ENCODE measurements at places on chromosomes 2 and 18. TPM values are rescaled to one million over a fixed set of nuclear protein-coding genes. Genes with fewer than 3 reads are reported as not detected.

Gene IL1F10
- not detected for total RNA-seq

- DNase-seq, result peak; percentile 95
Observed at GRCh38 chr2:38076152-38076709, 280 bp upstream of the CYP1B1 start.

DNA sequence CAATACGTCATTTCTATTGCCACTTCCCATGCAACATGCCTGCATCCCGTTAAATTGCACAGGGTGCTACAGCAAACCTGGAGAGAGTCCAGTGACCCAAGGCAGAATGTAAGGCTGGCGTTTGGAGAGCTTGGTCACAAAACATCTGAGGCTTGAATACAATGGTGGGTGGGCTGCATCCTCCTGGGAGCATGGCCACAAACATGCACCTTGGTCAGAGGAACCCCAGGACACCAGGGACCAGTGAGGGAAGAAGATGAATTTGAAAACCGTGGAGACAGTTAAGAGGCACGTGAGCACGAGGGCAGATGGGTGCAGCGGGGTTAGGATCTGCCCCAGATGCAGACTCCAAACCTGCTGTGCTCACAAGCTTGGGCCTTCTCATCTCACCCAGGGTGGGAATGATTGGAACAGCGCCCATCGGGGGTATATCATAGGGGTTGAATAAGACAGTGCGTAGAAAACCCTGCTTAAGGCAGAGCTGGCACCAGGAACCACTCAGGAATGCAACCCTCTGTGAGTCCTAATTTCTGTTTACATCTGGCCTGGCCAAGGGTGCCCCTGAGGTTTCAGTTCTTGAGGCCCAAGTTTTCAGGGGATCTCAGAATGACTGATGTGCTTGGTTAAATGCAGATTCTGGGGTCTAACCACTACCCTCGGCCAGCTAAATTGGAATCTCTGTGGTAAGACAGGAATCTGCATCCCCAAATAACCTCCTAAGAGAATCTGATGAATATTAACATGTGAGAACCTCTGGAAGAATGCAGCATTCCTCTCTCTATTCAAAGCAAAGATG lies 97.2 kb downstream of the ARL4C start:
- DNase-seq, result no peak

- no peak for DNase-seq
Observed at GRCh38 chr18:42850174-42851083, 265.1 kb downstream of the RIT2 start.

- no peak for DNase-seq
Observed at GRCh38 chr18:22739061-22739642, 194.0 kb upstream of the RBBP8 start.

- DNase-seq, result no peak
Observed at GRCh38 chr2:227796045-227796711, 17.5 kb upstream of the CCL20 start.

GRCh38 chr2:95061601-95062183 lies 36.2 kb downstream of the MAL start:
- DNase-seq, result peak; percentile 62

Gene KCNJ13
- total RNA-seq, result not detected

Gene SULT1C2
- 0.64 TPM for total RNA-seq

Gene CD8B2
- total RNA-seq, result not detected

Gene PJVK
- 2.1 TPM for total RNA-seq

DNA sequence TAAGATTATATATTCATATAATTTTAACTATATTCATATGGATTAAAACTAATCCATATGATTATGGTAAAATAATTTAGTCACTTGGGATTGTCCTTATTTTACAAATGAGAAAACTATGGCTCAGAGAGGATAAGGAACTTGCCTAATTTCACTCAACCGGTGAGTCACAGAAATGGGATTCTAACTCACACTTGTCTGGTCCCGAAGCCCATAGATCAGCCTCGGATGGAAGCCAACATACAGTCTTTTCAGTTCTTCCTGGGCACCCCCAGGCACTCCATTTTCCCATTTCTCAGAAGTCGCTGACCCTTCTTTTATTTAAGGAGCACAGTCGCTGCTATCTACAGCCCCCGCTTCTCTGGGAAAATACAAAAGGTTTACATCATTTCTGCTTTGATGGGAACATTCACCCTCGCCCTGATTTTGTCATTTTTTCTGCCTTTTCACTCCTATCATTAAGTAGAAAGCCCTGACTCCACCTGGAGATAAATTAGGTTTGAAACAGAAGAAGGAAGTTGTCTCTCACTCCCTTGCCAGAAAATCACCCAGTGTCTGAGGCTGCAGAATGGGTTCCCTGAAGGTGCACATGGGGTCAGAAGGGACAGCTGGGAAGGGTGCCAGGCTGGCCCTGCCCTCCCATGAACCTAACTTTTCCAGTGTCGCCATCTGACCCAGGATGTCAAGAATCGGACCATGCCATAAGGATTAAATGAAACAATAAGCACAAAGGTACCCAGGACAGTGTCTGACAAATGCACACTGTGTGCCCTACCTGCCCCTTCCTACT lies 36.6 kb downstream of the CYP1B1 start:
- no peak for DNase-seq

GRCh38 chr18:5456577-5457461 lies 87.0 kb downstream of the EPB41L3 start:
- DNase-seq, result no peak

GRCh38 chr2:85994897-85995647 lies 106.3 kb upstream of the ST3GAL5 start:
- DNase-seq, result peak; percentile 62

DNA sequence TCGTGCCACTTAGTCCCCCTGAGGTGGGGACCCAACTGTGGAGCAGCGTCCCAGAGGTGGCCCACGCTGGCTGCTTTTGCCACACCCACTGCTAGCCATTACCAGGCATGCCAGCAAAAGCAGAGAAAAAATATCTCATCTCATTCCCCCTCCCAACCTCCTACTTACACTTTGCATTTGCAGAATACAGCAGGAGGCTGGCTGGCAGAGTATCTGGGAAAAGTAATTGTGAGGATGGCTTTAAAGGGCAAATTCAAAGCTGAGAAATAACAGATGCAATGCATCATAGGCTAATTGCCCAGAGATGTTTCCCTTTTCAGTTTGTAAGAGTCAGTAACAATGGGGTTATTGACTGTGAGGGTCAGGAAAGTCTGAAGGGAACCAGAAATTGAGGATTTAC lies 438.1 kb upstream of the DSEL start:
- no peak for DNase-seq

GRCh38 chr2:200613692-200614091 lies 27.9 kb downstream of the AOX1 start:
- no peak for DNase-seq

Gene DNAH6
- total RNA-seq, result 0.77 TPM

DNA sequence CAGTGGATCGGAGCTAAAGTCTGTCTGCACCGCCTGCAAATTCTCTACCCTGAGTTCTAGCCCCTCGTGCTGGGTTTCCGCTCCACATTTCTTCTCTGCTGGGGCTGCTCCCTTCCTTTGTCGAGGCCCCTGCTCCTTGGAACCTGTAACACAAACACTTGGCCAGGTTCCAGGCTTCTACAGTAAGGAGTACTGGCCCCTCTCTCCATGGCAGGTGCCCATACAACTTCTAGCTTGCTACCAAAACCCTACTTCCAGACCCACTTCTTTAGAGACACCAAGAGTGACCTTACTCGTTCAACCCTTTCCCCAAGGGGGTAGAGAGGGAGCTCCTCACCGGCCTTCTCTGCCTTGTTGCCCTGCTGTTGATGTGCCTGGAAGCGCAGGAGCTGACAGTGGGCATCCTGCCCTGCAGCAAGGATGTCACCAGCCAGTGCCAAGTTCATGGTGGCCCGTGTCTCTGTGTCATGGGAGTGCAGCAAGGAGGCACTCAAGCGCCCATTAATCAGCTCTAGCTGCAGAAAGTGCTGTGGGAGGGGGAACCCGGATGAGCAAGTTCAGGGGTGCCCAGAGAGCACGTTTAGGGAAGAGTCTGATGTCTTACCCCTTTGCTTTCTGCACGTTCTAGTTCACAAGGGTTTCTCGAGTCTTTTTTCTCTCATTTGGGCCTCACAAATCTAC lies 1.1 kb downstream of the PREB start:
- no peak for DNase-seq

GRCh38 chr2:63735931-63736330 lies 105.8 kb upstream of the UGP2 start:
- DNase-seq, result no peak

Gene LYPD6B
- not detected for total RNA-seq

DNA sequence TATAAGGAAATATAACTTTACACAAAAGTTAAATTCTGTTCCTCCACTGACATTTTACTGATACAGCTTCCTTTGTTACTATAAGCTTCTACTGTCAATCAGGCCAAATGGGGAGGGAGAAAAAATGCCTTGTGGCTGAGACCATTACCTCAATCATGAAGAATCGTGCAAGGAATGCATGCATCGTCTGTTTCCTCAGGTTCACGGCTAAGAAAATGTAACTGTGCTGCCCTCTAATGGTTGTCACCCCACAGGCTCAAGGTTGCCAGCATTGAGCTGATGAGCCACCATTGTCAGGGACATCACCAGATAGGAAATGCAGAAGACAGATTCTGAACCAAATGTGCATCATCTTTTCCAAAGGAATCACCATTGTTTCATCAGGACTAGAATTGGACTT lies 426.9 kb downstream of the CDH2 start:
- DNase-seq, result no peak

DNA sequence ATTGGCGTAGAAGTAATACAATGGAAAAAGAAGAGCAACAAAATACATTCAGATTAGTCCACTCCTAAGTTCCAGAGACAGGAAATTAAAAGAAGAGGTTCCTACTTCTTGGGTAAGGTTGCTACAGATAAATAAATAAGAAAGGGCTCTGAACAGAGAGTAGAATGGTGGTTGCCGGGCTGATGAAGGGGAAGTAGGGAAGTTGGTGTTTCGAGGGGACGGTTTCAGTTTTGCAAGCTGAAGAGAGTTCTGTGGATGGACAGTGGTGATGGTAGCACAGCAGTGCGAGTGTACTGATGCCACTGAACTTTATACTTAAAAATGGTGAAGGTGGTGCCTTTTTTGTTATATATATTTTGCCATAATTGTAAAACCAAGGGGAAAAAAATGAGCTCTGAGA lies 48.2 kb downstream of the CABYR start:
- no peak for DNase-seq

DNA sequence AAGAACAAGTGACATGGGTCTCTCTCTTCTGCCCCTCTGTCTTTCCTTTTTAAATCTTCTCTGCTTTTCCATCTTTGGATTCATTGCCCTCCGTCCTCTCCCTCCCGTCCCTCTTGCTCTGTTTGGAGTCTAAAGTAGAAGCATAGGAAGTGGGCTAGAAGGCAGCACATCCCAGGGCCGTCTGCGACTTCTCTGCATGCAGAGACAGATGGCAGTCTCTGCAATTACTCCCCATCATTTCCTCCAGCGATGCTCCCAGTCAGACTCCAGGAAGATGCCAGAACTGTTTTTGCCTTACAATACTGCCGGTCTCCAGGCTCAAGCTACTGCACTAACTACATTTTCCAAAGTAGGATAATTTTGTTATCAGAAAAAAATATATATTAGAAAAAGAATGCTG lies 35.2 kb upstream of the LPIN2 start:
- DNase-seq, result no peak

DNA sequence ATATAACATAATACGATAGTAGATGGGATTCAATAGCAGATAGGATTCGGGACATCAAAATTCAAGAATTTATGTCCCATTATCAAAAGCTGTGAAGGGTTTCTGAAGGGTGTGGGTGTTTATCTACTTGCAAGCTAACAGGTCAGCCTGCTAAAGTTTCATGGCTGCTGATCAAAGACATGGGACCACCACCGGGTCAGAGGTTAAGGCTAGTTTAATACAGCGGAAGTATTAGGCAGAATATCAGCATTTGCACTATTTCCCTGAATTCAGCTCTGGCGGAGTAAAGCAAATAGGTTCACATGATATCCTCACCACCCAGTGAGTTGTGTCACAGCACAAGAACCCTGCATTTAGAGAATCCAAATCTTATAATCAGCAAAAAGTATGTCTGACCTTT lies 82.5 kb downstream of the DSEL start:
- DNase-seq, result no peak

GRCh38 chr2:98084869-98085238 lies 2.1 kb upstream of the VWA3B start:
- no peak for DNase-seq

GRCh38 chr2:33903701-33904100 lies 304.6 kb upstream of the FAM98A start:
- DNase-seq, result no peak

Gene CCDC85A
- 7.6 TPM for total RNA-seq

DNA sequence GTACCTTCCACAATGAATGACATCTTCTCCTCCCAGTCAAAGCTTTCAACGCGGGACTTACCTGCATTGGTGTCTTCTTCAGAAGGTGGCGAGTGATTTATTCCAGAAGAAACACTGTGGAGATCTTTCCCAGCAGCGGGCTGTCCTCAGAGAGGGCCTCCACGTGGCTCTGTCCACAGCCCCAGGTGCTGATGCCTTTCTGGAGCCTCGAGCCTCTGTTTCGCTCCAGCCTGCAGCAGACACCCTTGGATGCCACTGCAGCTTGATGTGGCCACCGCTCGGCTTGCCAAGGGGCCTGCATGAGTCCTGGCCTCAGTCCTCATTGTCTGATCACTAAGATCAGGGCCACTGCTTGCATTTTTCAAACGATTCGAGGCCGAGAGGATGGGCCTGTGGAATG lies 46.6 kb upstream of the GALR1 start:
- DNase-seq, result no peak

DNA sequence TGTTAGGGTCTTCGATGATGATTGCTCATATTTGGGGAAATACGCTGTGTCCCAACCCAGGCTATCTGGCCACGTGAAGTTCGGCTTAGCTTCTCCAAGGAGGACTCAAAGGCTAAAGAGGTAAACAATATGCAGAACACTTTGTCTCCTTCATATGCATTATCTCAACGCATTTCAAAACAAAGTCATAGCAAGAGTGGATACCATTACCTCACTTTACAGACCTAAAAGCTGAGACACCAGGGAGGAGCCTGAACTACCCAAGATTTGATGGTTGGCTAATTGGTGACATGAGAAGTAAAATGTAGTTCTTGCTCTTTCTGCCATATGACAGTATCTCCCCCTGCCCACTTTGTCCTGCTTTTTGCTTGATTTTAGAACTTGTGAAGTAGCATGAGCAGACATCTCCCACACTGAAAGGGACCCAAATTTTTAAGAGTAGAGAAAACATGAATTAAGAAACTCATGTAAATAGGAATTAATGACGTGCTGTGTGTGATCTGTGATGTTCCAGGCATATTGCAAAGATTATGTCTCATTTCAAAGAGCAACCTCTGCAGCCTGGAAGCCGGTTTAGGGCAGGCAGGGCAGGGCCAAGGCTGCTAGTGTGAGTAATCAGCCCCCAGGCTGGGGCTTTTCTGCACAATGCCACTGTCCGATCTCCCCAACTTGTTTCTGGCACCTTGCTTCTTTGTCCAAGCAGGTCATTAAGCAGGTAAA lies 144.5 kb downstream of the BCL11A start:
- DNase-seq, result no peak

Gene TMEM247
- not detected for total RNA-seq

- no peak for DNase-seq
Observed at GRCh38 chr2:101778102-101778501, 80.6 kb downstream of the MAP4K4 start.
